Renal pelvis (tissue), 12 donors: ENCODE measurements at places on chromosomes 2 and 18. TPM values are rescaled to one million over a fixed set of nuclear protein-coding genes. Genes with fewer than 3 reads are reported as not detected.

GRCh38 chr2:144942516-144943256, 422.8 kb upstream of the ZEB2 start:
- DNase-seq, result no peak

ACTG2 gene
- 1.2 TPM for polyA plus RNA-seq

GRB14 gene
- 60.4 TPM for polyA plus RNA-seq

DNA sequence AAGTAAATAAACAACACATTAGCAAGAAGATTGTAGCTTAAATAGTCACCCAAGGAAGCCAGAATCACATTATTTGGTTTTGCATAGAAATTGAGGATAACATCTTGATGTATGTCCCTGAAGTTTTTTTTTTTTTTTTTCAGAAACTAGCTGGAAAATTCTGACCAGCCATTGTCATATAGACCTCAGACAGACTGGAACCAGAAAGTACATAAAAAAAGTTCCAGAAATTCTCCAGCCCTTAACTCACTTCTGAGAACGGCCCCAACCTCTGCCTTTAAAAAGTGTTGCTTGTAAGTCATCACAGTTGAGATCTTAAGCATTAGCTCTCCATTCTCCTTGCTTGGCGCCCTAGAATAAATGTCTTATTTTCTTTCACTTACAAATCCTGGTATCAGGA, 350.5 kb downstream of the CCDC85A start:
- DNase-seq, result no peak

GRCh38 chr2:228474466-228474865, 293.0 kb upstream of the SPHKAP start:
- DNase-seq, result no peak

DNA sequence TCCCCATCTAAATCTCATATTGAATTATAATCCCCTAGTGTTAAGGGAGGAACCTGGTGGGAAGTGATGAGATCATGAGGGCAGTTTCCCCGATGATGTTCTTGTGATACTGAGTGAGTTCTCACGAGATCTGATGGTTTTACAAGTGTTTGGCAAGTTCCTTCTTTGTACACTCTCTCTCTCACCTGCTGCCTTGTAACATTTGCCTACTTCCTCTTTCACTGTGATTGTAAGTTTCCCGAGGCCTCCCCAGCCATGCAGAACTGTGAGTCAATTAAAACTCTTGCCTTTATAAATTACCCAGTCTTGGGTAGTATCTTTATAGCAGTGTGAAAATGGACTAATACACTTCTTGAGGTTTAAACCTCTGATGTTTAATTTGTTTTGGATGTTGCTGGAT, 177.5 kb downstream of the CD8B2 start:
- no peak for DNase-seq

DNA sequence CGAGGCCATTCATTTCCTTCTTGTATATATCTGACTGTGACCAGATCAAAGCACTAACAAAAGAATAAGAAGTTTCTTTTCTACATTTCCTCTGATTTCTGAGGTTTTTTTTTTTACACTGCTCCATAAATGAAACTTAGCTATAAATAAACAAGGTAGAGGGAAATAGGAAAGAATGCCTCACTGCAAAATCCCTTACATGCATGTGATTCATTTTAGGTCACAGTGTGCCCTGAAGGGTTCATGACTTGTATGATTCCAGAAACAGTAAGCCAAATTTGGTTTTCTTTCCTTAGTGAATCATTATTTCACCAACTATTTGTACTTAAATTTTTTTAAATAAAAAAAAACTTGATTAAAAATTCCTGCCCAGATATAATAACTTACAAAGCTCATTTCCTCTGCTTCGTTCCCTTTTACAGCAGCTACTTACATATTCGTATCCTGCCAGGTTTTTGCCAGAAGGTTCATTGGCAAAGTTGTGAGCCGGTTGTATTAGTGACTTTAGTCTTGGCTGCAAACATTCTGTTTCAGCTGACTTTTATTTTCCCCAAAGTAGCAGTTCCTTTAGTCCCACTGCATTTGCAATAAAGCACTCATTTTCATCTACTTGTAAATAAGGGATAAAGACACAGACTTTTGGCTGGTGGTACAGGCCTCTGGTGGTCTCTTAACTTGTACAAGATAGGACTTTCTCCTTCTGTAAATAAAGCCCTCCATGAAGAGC, 58.6 kb downstream of the LRP2 start:
- no peak for DNase-seq

CNTNAP5 gene
- polyA plus RNA-seq, result 0.11 TPM

ANKRD23 gene
- polyA plus RNA-seq, result 3.9 TPM

COL3A1 gene
- polyA plus RNA-seq, result 906 TPM

DNA sequence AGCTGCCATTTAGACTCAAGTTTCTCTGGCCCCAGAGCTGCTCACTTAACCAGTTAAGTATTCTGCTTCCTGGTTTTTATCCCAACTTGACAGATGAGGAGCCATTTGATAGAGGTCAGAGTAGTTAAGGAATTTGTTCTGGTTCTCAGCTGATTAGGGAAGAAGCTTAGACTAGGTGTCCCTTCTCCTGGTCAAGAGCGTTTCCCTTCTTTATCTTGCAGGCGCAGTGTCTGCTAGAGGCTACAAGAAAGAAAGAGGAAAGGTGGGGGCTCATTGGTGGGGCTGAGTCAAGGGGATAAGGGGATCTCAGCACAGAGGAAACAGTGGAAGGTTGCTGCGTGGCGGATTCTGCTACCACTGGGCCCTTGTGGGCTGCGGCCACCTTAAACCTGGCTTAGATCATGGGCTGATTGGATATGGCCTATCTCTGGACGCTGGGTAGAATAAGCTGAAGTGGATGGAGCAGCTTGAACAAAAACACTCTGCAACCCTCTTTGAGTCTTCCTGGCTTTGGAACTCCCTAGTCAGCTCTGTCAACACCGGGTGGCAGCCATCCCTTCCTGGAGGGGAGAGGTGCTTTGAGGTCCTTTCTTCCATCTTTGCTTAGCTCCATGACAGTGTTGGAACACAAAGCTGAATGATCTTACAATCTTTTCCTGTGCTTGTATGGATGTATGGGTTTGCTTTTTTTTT, 70.8 kb downstream of the QPCT start:
- DNase-seq, result no peak

DNA sequence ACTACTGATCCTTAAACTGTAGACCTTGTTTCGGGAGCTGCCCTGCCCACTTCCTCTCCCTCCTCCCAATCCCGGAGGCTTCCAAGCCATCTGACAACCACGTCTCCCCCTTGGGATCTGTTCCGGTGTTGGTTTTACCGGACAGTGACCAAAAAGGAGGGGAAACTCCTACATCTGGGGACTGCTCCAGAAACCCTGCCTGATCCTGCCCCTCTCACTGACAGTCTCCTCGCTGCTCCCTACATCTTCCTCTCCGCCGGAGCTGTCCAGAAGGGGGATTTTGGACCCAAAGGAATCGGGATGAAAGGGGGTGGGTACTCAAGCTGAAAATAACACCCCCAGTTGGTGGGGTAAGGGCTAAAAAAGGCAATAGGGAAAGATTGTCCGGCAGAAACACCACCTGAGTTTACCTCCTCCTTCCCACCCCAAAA, 1.5 kb downstream of the INO80D start:
- DNase-seq, result peak; percentile 80

DQX1 gene
- 0.21 TPM for polyA plus RNA-seq

ZBTB7C gene
- polyA plus RNA-seq, result 14.0 TPM

DNA sequence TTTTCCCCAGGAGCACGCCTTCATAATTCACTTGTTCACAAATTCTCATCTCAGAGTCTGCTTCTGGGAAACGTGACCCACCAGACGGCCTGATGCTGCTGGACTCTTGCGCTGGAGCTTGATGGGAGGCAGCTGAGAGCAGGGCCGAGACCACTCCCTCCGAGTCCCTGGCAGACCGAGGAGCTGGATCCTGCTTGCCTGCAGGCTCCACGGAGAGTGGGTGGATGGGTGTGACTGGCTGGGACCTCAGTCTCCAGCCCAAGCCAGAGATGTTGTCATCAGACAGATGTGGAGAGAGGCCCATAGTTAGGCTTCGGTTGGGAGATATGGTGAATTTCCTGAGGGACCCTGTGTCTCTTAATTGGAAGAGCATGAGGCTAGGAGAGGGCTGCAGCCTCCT, 76.4 kb downstream of the TSN start:
- DNase-seq, result no peak

GRCh38 chr18:75962036-75962572, 532.9 kb downstream of the ZNF516 start:
- no peak for DNase-seq

- DNase-seq, result no peak
Measured at GRCh38 chr2:187320846-187321245, 127.2 kb downstream of the CALCRL start.

- DNase-seq, result no peak
Measured at GRCh38 chr2:29108225-29108624, 7.0 kb upstream of the CLIP4 start.

GRCh38 chr2:151757861-151758260, 23.6 kb upstream of the NEB start:
- DNase-seq, result no peak

IL36A gene
- polyA plus RNA-seq, result not detected
